ENCODE measurements at places on chromosomes 1 and 21.

GRCh38 chr1:180280617-180281016 lies 50.6 kb downstream of the LHX4 start:
- no peak for DNase-seq

- no peak for DNase-seq
Measured at GRCh38 chr1:179803918-179804317, 60.8 kb downstream of the FAM163A start.

DNA sequence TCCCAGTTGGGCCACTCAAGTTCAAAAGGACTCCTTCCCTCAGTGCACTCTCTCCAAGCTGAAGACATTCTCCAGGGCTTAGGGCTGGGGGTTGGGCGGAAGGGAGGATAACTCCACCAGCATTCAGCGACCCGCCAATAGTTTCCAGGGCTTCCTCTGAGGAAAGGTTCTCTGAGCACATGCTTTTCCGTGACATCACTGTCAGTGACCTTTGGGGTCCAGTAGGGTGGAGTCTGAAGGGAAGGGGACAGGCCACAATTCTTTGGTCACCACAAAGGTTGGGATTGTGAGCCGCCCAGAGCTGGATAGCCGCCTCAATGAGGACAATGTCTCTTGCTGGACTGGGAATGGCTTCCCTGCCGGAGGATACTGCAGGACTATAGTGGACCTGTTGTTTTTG lies 22.8 kb upstream of the RXRG start:
- no peak for DNase-seq

DNA sequence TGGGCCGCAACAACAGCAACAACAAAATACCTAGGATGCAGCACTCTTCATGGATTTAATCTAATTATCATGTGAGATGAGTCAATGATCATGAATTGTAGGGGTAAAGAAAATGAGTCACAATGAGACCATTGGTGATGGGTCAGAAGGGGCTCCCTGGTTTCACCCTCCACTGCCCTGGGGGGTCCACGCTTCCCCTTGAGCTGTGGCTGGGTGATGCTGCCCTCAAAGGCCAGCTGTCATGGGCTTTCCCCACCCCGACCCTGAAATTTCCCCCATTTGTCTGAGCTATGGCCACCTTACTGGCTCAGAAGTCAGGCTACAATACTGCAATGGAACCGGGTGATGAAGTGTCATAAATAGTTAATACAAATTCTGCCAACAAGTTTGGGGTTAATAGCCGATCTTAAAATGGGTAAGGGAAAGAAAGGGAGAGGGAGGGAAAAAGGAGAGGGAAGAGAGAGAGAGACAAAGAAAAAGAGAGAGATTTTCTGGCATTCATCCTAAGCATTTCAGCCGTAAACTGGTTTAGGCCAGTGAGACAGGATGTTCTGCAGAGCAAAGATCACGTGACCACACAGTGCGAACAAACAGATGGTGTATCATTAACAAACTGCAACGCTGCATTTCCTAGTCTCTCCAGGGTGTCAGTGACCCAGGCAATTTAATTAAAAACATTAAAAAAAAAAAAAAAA lies 143.4 kb upstream of the ERRFI1 start:
- no peak for DNase-seq

DNA sequence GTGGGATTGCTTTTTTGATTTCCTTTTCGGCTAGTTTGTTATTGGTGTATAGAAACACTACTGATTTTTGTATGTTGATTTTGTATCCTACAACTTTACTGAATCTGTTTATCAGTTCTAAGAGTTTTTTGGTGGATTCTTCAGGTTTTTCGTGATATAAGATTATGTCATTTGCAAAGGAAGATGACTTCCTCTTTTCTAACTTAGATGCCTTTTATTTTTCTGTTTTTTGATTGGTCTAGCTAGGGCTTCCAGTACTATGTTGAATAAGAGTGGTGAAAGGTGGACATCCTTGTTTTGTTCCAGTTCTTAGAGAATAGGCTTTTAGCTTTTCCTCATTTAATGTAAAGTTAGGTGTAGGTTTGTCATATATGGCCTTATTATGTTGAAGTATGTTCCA lies 13.1 kb upstream of the NHLH2 start:
- no peak for DNase-seq

DNA sequence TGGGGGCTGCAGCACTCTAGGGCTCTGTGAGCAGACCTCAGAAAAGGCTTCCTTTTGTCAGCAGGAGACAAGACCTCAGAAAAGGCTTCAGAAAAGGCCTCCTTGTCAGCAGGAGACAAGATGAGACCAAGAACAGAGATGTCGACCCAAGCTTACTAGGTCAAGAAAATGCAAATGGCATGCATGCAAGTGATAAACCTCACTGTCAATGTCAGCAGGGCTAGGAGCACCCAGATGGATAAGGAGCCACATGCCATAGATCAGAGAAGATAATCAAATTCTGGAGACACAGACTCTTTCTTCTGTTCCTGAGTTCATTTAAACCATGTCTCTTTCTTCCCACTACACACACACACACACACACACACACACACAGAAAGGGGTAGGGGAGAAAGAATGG lies 285.9 kb downstream of the CHRM3 start:
- DNase-seq: no peak

DNA sequence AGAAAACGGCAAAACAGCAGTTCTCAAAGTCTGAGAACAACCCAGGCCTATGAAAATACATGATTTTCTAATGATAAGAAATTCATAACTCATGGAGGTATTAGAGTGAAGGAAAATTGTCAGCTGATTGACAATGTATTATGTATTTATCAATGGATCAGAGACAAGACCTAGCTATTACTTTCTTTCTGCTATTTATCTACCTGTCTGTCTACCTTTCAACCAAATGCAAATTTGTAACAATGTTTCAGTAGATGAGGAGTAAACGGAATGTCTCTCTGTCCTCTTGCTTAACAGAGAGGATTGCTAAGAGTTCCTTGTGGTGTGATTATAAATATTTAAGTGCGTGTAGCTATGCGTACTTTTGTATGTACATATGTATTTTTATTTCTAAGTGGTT lies 568.7 kb upstream of the RGS18 start:
- no peak for DNase-seq

DNA sequence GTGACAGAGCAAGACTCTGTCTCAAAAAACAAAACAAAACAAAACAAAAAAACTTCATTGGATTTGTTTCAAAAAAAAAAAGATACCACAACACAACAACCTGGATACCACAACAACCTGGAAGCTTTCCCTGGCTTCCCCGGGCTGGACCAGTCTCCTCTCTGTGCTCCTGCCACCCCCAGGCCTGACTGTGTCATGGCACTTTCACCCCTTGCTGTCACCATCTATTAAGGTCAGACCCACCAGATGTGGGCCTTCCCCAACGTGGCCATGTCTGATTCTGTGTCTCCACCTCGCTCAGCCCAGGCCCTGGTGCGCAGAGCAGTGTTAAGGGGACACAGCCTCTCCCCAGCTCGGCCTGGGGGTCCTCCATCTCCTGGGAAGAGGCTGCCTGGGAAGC lies 28.3 kb upstream of the ACOT11 start:
- DNase-seq: peak; percentile 63

DNA sequence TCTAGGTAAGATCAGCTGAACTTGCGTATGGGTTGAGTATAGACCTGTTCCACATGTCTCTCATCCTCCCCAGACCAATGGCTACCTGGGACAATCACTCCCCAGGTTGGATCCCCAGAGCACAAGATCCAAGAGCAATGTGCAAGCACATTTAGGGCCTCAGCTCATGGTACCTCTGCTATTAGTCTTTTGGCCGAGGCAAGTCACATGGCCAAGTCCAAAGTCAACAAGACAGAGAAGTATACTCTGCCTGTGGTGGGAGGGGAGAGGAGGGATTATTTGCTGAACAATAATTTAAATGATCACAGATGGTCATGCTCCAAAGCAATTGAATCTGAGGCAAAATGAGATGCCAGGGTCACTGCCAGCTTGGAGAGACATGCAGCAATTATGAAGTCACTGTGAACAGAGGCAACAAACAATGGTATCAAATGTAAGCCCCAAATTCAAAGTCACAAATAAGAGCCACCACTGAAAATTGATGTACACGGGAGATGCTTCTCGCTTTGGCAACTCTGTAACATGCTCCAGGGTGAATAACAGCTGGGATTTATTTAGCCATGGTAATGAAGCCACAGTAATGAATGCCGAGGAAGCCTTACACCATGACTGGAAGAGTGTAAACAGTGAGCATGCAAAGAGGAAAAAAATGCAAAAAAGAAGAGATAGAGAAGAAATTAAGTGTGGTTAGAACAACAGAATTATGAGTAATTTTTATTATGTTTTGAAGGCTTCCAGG lies 149.1 kb downstream of the ZNF281 start:
- DNase-seq: no peak

GRCh38 chr1:198278943-198279342 lies 122.1 kb downstream of the NEK7 start:
- DNase-seq: no peak

- no peak for DNase-seq
Measured at GRCh38 chr1:82091729-82092128, 291.0 kb downstream of the ADGRL2 start.

Data from H1 (cell line).